ENCODE measurements at places on chromosomes 1 and 21. TPM values are rescaled to one million over a fixed set of nuclear protein-coding genes. Genes with fewer than 3 reads are reported as not detected.

Gene C8A
- total RNA-seq, result not detected

- no peak for DNase-seq
Observed at GRCh38 chr1:67020304-67020703, 33.6 kb downstream of the SLC35D1 start.

Gene SYTL1
- 20.9 TPM for total RNA-seq

DNA sequence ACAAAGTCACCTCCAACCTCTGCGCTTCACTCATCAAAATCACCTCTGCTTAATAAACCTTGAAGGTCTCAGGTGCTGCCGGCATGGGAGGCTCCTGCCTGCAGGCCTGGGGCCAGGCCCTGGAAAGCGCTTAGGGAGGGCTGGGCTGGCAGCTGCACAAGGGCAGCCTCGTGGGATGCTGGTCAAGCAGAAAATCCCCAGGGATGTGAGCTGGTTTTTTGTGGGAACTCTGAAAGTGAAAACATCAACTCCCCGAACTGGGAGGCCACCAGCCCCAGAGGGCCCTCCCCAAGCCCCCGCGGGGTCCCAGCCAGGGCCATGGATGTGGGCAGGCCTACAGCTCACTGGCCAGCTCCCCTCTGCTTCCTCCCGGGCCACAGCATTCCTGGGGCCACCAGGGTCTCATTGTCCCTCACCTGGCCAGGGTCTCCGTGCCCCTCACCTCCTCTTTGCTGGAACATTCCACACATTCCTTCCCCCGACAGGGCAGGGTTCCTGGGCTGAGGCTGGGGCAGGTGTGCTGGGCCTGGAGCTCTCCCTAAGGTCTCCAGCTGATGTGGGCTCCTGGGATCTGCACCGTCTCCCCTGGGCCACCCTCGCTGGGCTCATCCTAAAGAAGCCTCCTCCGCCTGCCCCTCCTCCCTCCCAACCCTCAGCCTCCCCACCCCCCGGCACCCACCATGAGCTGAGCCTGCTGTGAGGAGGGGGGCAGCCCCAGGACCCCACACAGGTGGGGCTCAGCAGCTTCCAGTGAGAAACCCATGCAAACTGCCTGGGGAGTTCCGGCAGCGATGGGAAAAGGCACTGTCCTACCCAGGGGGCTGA lies 36.0 kb upstream of the POFUT2 start:
- no peak for DNase-seq

GRCh38 chr1:238681451-238681850 lies 704.9 kb upstream of the CHRM3 start:
- DNase-seq, result no peak

DNA sequence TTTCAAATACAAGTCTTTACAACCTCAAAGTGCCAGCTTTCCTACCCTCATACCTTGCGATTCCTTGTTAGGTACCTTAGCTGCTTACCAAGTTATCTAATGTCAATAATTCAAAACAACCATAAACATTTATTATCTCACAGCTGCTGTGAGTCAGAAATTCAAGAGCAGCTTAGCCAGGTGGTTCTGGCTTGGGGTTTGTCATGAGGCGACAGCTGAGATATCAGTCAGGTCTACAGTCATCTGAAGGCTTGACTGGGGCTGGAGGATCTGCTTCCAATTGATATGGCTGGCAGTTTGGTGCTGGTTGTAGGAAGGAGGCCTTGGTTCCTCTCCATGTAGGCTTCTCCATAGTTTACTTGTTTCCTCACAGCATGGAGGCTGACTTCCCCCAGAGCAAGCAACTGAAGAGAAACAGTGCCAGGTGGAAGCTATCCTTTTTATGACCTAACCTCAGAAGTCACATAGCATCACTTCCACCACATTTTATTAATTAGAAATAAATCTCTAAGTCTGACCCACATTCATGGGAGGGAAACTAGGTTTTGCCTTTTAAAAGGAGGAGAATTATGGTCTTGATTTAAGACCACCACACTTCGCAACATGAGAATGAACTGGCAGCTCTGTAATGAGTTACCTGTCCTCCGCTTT lies 103.3 kb upstream of the FGGY start:
- DNase-seq, result no peak

Gene TMEM269
- not detected for total RNA-seq

- peak; percentile 58 for DNase-seq
Observed at GRCh38 chr1:204213668-204214662, at the start of gene GOLT1A. TSS of gene GOLT1A (minus strand) at chr1:204213988. CDS start at chr1:204213906, 82 bp downstream.

GRCh38 chr1:114320586-114320985 lies 166.9 kb upstream of the SYT6 start:
- no peak for DNase-seq
